Stimulated activated CD8-positive, alpha-beta memory T cell treated with anti-CD3 and anti-CD28 coated beads, Interleukin-4, amount 100 ng/mL, for 1 hour (primary cell): ENCODE measurements at places on chromosomes 6 and 20.
A peak's percentile ranks its signal among the peaks of the same experiment; 100 is the strongest.

GRCh38 chr6:163525926-163526325, 111.4 kb downstream of the QKI start:
- DNase-seq: no peak

DNA sequence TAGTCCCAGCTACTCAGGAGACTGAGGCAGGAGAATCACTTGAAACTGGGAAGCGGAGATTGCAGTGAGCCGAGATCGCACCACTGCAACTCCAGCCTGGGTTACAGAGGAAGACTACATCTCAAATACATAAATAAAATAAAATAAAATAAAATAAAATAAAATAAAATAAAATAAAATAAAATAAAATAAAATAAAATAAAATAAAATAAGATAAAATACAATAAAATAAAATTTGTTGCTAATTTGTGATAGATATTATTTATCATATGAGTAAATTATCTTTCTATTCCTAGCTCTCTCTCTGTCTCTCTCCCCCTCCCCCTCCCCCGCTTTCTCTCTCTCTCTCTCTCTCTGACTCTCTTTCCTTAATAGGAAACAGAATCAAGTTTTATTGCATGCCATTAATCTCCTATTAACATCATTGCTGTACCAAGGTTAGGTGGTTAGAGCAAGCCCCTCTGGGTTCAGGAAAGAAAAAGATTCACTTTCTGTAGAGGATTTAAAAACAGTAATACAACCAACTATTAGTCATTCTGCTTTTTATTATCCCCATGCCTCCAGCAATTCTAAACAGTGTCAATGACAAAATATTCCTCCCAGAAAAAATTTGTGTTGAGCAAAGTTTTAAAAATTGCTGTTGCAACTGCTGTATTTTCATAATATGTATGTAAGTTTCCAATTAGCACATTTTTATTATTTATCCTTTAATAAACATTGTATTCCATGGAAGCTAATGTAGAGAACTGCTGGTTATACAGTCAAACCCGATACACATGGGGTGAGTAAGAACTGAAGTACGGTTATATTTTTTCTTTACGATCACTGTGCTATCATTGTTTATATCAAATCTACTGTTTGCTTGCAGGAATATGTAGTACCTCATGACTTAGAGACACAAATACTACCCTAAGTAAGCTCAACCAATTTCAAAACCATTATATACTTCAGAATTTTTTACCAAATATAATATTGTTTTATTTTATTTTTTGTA, 22.1 kb downstream of the BMP5 start:
- no peak for DNase-seq

DNA sequence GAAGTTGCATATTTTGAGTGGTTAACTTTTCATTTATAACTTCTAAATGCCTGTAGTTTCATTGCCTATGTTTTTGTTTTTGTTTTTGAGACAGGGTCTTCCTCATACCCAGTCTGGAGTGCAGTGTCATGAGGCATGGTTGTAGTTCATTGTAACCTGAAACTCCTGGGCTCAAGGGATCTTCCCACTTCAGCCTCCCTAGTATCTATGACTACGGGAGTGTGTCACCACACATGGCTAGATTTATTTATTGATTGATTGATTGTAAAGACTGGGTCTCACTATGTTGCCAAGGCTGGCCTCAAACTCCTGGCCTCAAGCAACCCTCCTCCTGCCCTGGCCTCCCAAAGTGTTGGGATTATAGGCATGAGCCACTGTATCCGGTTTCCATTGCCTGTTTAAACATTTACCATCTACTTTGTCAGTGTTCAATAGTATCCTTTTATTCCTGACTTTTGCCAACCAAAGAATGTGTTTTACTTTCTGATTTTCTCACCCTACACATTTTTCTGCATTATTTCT, 144.6 kb downstream of the CDKAL1 start:
- DNase-seq: no peak

GRCh38 chr20:25173886-25174308, 21.6 kb upstream of the ENTPD6 start:
- DNase-seq: no peak

DNA sequence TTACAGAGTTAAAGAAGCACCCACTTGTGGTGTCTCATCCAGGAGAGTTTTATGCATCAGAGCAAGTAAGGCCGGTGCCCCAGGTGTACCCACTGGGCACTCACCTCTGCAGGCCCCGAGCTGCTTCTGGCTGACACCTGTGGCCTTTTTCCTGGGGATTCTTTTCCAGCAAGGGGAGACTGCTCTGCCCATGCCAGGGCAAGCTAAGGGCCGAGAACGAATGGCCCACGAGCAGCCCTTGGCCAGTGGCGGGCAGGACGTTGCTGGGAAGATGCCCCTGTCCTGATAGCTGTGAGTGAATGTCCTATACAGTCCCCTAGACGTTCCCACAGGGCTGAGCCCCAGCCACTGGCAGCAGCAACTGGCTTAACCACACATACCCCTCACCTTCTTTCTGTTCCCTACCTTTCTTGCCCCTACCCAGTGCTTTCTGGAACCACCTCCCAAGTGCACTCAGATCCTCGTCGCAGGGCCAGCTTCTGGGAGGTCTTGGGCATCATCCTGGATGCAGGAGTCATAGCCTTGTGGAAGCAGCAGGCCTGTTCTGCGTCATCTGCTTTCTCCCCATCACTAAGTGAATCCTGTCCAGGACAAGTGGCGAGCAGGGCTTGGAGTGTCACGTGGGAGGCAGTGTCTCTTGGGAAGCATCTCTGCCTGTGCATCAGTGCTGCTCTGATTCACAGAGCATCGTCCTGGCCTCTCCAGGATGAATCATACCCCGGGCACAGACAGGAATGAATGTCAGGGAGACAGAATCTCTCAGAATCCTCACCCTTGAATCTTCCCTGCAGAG, 32.5 kb downstream of the SYNDIG1 start:
- DNase-seq: no peak

- no peak for DNase-seq
Observed at GRCh38 chr6:47484616-47485015, 7.0 kb downstream of the CD2AP start.

GRCh38 chr6:107401573-107401972, 57.8 kb downstream of the PDSS2 start:
- no peak for DNase-seq

DNA sequence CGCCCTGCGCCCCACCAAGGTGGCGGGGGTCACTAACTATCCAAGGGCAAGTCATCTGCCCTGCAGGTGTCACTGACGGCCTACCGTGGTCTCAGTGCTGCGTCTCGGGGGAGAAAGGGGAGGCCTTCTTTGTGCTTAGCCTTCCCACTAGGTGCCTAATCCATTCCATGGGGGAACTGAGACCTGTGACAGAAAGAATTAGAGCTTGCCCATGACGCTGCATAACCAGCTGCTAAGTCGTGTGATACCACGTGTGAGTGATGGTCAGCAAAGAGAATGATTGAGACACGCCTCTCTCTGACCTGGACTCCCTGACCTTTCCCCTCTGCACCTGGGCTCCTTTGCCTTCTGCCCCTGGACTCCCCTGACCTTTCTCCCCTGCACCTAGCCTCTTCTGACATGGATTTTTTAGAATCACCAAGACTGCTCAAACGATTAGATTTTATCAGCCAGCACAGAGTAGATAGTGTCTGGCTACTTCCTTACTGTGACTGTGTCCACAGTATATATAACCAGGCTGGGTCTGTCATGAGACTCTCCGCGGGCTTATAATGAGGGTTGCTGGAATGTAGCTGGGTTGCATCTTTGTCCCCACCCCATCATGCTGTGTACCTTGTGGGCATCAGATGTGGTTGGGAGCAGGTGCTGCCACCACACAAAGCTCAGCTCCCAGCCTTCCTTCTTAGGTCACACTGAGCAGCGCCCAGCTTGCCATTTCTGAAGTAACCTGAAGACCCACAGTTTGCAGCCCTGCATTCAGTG, 140.6 kb downstream of the TMEM242 start:
- no peak for DNase-seq

GRCh38 chr20:59020938-59021551, 1.8 kb downstream of the TUBB1 start:
- no peak for DNase-seq

DNA sequence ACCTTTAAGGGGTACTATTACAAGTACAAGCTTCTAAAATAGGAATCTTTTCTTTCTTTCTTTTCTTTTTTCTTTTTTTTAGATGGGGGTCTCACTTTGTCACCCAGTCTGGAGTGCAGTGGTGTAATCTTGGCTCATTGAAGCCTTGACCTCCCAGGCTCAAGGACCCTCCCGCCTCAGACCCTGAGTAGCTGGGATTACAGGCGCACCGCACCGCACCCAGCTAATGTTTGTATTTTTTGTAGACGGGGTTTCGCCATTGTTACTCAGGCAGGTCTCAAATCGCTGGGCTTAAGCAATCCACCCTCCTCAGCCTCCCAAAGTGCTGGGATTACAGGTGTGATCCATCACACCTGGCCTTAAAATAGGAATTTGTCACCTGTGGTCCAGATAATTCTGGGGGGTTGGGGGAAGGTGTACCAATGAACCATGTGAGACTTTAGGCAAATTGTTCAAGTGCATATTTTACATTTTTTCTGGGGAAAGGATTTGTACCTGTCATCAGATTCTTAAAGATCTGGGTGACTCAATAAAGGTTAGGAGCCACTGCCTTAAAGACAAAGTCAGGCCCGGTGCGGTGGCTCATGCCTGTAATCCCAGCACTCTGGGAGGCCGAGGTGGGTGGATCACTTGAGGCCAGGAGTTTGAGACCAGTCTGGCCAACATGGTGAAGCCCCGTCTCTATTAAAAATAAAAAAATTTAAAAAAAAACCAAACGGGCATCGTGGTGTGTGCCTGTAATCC, 19.7 kb upstream of the SYNJ2 start:
- no peak for DNase-seq

- no peak for DNase-seq
Observed at GRCh38 chr20:61631751-61632150, 379.7 kb downstream of the CDH4 start.

- no peak for DNase-seq
Observed at GRCh38 chr6:75167325-75167724, 38.5 kb downstream of the COL12A1 start.

GRCh38 chr20:51440589-51440988, 101.9 kb downstream of the NFATC2 start:
- no peak for DNase-seq

DNA sequence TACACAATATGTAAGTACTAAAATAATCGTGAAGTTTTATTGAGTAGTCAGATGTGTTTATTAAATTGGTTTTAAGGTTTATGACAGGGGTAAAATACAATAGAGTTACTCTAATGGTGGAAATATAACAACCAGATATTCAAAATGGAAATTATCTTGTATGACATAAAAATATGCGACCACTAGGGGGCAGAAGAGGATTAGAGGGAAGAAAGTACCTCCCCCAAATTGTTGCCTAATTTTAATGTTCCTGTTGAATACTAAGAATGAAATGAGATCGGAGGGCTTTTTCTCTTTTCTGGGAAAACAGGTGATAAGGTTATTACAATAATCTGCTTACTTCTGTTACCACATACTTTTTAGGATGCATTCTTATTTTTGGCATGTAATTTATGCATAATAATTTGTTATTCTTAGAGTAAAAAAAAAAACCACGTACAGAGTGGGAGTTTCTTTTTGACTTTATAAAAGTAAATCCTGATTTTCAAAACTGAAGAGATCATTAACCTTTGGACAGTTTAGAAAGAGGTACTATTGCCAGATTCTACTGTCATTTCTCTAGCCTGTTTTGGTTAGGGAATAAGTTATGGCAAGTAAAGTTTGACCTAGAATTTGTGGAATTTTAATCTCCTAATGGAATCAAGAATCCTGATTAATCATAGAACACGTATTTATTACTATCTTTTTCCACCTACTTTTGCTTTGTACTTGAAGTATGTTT, 159.2 kb downstream of the CD109 start:
- DNase-seq: no peak

GRCh38 chr6:146017672-146018071, 11.2 kb upstream of the GRM1 start:
- DNase-seq: no peak

- peak; percentile 19 for DNase-seq
Observed at GRCh38 chr20:60055740-60056139, 97.5 kb downstream of the CDH26 start.

DNA sequence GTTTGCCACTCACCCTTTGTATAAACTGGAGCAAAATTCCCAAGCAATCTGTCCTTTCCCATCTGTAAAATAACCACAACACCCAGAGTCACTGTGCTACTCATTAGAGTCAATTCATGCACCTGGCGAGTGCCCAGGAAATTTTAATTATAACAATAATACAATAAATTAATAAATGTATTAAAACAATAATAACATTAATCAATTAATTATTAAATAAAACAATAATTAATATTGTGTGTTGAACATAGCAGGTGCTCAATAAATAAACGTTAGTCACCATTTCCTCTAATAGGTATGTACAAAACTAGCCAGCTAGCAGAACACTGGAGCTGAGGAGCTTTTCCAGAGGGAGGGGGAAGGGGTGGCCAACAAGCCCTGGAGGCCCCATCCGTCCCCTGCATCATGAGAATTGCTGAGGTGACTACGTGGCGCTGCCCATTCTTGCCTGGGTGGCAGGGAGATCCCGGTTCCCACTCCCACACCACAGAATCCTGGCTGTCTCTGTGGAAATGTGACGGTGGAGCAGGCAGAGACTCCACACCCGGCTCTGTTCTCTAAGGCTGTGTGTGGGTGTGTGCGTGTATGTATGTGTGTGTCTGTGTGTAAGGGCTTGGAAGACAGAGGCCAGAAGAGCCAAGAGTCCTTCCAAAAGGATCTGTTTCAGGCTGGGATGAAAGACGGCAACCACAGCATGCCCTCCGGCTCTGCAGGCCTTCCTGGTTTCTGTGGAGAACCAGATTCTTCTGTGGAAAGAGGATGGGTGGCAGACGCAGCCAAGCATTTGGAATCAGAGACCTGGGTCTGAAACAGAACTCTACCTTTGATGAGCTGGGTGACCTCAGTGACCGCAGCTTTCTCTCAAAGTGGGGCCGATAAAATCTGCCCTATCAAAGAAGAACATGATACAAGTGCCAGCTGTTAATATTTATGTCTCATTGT, 18.8 kb upstream of the EZR start:
- no peak for DNase-seq

DNA sequence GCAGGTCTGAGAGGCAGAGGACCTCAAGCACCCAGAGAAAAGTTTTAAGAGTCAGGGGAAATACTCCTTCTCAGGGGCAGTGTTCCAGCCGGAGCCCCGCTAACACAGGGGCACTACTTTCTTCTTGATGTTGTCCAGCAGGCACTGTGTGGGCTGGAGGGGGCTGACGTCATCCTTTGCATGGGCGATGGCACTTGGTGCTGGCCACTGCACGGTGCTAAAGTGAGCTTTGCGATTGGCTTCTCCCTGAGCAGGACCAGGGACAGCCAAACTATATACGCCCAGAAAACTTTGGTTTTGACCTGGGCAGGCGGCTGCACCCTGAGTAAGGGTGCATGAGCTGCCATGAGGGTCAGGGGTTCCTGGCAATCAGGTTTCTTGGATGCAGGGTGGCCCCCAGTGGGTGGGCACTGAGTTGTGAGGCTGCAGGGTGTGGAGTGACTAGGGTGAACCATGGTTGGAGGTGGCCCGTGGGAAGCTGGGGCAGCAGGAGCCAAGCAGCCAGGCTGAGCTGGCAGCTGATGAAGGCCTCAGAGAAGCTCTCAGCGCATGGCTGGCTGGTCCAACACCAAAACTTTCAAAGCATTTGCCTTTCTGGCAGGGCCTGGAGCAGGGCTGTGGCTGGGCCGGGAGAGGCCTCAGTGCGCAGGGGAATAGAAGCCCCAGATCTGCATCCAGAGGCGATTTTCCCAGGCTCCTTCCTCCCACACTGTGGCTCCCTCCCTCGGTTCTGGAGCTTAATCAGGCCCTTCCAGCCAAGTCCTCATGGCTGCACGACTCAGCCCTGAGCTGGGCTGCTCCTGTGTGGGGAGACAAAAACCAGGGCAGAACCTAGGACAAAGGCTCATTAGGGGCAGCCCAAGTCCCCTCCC, 18.3 kb downstream of the MRPS18A start:
- DNase-seq: no peak
